ENCODE measurements at places on chromosomes 7 and 10.

DNA sequence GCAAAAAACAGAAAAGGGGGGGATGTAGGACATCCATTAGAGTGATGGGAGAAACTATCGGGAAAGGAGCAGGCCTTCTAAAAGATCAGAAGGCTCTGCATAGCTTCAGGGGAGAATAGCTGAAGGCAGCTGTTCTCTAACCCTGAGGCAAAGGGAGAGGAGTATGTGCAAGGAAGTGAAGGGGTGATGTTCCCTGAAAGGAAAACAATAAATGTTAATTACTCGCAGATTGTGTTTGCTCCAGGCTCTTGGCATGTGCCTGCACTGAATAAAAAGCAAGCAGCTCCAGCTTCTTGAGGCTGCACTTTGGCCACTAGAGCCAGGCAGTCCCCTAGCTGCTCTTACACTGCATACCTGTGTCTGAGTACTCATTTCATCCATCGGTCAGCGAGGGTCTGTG lies 14.4 kb upstream of the STARD3NL start:
- no peak overlapping the region for H3K27ac ChIP-seq
- no peak for DNase-seq
- H3K36me3 ChIP-seq: no peaks in the 10 kb centered on the region
- no peak overlapping the region for H3K4me3 ChIP-seq

DNA sequence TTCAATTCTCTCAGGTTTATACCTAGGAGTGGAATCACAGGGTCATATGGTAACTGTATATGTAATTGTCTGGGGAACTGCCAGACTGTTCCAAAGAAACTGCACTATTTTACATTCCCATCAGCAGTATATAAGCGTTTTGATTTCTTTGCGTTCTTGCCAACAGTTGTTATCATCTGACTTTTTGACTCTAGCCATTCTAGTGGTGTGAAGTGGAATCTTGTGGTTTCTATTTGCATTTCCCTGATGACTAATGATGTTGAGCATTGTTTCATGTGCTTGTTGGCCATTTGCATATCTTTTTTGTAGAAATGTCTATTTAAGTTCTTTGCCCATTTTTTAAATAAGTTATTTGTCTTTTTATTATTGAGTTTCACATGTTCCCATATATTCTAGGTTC lies 44.3 kb upstream of the ZC3HAV1 start:
- H3K27ac ChIP-seq: no peak overlapping the region
- H3K4me3 ChIP-seq: no peak overlapping the region
- no peaks in the 10 kb centered on the region for H3K27me3 ChIP-seq

GRCh38 chr7:120774481-120774880 lies 83.5 kb downstream of the TSPAN12 start:
- H3K27ac ChIP-seq: no peak overlapping the region
- H3K4me3 ChIP-seq: no peak overlapping the region
- H3K4me1 ChIP-seq: no peaks in the 10 kb centered on the region

GRCh38 chr10:119408969-119409371 lies 133.5 kb downstream of the RGS10 start:
- no peaks in the 10 kb centered on the region for H3K36me3 ChIP-seq
- peak overlapping the region; percentile 81 for H3K27ac ChIP-seq
- no peaks in the 10 kb centered on the region for H3K27me3 ChIP-seq

- peaks cover 14% of the 10 kb centered on the region for H3K4me1 ChIP-seq
- H3K27ac ChIP-seq: no peak overlapping the region
- H3K36me3 ChIP-seq: no peaks in the 10 kb centered on the region
- no peak overlapping the region for H3K4me3 ChIP-seq
- no peaks in the 10 kb centered on the region for H3K27me3 ChIP-seq
- DNase-seq: no peak
These were observed 2.4 kb downstream of the ARMC10 start for GRCh38 chr7:103077318-103077717.

DNA sequence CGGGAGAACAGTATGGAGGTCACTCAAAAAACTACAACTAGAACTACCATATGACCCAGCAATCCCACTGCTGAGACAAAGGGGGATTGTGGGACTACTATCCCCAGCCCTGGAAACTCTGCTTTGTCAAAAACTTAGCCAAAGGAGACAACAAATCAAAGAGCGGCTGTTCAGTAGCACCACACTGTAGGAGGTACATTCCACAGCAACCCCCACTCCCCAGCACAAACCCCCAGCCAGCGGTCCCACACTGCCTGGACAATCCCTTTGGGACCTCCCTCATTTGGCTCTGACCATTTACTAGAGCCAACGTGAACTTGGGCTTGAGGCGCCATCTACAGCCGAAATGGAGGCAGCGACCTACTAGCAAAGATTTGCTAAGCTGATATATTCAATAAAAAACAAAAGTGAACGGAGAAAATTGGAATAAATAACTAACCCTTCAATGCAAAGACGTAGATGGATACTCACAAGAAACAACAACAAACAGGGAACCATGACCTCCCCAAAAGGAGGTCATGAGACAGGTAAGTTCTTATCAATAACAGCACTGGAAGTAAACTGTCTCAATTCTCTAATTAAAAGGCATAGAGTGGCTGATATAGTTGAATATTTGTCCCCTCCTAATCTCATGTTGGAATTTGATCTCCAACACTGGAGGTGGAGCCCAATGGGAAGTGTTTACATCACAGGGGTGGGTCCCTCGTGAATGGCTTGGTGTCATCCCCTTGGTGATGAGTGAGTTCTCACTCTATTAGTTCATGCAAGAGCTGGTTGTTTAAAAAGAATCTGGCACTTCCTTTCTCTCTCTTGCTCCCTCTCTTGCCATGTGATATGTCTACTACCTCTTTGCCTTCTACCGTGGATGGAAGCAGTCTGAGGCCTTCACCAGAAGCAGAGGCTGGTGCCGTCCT lies 119.0 kb upstream of the KCNMA1 start:
- no peak overlapping the region for H3K4me3 ChIP-seq
- H3K27me3 ChIP-seq: no peaks in the 10 kb centered on the region
- no peaks in the 10 kb centered on the region for H3K4me1 ChIP-seq
- no peaks in the 10 kb centered on the region for H3K36me3 ChIP-seq
- no peak for DNase-seq

DNA sequence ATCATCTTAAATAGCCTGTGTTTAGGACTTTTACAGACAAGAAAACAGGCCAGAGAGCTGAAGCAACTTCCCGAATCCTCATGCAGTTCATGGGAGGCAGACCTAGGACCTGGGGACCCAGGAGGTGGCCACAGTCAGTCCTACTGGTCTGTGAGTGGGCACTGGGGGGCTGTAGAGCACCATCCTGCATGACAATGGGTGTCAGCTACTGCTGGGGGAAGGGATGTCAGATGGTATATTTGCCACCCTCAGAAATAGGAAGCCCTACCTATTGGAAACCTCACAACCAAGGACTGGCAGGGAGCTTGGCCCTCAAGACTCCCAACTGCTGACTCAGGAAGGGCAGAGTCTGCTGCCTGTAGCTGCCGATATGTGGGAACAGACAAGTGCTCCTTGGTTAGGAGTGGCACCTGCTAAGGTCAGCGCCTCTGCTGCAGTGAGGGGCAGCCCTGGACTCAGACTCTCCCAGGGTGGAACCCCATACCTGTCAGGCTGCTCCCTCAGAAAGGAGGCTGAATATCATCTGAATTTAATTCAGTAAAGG lies 29.7 kb downstream of the OGDH start:
- no peak overlapping the region for H3K4me3 ChIP-seq
- H3K4me1 ChIP-seq: peaks cover 89% of the 10 kb centered on the region
- peak overlapping the region; percentile 32 for H3K27ac ChIP-seq
- no peak for DNase-seq
- no peaks in the 10 kb centered on the region for H3K36me3 ChIP-seq

- no peak overlapping the region for H3K27ac ChIP-seq
- H3K36me3 ChIP-seq: no peaks in the 10 kb centered on the region
- H3K4me1 ChIP-seq: no peaks in the 10 kb centered on the region
These were observed 62.3 kb downstream of the TFPI2 start for GRCh38 chr7:93828260-93828659.

DNA sequence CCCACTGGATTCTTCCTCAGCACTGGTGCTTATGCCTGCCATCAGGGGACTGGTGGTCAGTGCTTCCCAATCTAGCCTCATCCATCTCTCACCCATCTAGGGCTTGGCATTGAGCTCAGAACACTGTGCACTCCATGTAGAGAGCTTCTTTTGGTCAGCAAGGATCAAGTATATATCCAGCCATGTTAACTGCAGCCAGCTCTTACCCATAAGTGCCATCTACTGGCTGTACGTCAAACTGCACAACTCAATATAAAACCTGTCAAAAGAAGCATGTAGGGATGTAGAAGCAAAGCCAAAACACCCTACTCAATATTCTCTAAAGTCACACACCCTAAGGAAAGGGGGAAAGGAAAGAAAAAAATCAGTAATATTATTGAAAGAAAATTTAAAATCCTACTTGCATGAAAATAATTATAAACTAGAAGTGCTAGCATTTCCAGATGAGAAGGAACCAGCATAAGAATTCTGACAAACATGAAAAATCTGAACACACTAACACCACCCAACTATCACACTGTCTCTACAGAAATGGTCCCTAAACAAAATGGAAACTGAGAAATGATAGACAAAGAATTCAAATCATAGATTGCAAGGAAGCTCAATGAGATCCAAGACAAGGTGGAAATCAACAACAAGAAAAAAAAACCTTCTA lies 531.1 kb upstream of the STEAP1 start:
- H3K36me3 ChIP-seq: no peaks in the 10 kb centered on the region
- H3K4me1 ChIP-seq: no peaks in the 10 kb centered on the region
- H3K27me3 ChIP-seq: no peaks in the 10 kb centered on the region
- no peak for DNase-seq
- H3K4me3 ChIP-seq: no peak overlapping the region

DNA sequence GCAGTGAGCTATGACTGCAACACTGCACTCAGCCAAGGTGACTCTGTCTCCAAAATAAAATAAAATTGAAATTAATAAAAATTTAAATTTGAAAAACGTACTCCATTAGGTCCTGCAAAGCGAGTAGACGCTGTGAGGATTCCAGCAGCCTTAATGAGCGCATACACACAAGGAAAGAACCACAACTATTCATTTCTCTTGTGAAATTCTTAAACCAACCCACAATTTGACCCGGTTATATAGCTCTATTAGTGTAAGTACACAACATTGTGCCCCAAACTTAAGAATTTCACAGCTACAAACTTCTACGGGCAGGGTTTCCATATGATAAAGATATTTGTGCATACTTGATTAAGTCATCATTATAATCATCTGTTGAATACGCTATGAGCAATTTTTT lies 84.4 kb downstream of the PARD3 start:
- peaks cover 22% of the 10 kb centered on the region for H3K4me1 ChIP-seq
- no peak overlapping the region for H3K27ac ChIP-seq
- H3K4me3 ChIP-seq: no peak overlapping the region
- no peaks in the 10 kb centered on the region for H3K36me3 ChIP-seq
- H3K27me3 ChIP-seq: no peaks in the 10 kb centered on the region
- no peak for DNase-seq

GRCh38 chr7:96287132-96287531 lies 34.8 kb downstream of the SLC25A13 start:
- DNase-seq: no peak
- no peaks in the 10 kb centered on the region for H3K27me3 ChIP-seq
- H3K36me3 ChIP-seq: no peaks in the 10 kb centered on the region
- H3K4me1 ChIP-seq: peaks cover 12% of the 10 kb centered on the region
- H3K27ac ChIP-seq: no peak overlapping the region
- no peak overlapping the region for H3K4me3 ChIP-seq

DNA sequence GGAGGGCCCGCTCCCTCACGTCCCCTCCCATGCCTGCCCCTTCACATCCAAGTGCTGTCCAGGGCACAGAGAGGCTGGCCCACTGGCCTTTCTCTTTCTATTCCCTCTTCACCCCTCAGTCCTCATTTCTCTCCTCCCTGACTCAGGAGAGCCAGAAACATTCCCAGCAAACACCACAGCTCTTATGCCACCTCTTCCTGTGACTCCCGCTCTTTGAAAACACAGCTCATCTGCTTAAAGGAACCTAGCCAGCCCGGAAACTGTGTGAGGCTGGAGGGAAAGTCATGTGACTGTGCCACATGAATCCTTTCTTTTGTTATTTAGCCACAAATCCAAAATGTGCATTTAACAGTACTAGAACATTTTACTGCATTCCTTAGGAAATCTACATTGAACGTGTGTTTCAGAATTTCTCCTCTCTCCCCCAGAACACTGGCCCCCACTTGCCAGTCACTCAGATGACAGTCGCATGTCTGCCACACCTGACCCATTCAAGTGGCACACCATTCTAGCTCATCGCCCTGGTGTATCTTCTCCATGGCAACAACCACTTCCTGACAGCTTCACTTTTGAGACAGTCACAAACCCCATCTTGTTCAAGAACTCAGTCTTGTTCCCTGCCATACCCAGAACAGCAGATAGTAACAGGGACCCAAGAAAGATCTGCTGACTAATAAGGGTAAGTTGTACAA lies 42.8 kb downstream of the GRB10 start:
- H3K4me1 ChIP-seq: peaks cover 10% of the 10 kb centered on the region
- H3K27ac ChIP-seq: no peak overlapping the region
- no peak overlapping the region for H3K4me3 ChIP-seq
- DNase-seq: no peak

GRCh38 chr7:102125127-102125596 lies 161.5 kb upstream of the SH2B2 start:
- H3K27me3 ChIP-seq: no peaks in the 10 kb centered on the region
- DNase-seq: peak; percentile 93
- H3K36me3 ChIP-seq: no peaks in the 10 kb centered on the region
- H3K4me1 ChIP-seq: peaks cover 23% of the 10 kb centered on the region
- H3K4me3 ChIP-seq: no peak overlapping the region

- H3K4me1 ChIP-seq: peaks cover 6% of the 10 kb centered on the region
- no peak overlapping the region for H3K4me3 ChIP-seq
These were observed 80.7 kb downstream of the CDK6 start for GRCh38 chr7:92755680-92756079.

DNA sequence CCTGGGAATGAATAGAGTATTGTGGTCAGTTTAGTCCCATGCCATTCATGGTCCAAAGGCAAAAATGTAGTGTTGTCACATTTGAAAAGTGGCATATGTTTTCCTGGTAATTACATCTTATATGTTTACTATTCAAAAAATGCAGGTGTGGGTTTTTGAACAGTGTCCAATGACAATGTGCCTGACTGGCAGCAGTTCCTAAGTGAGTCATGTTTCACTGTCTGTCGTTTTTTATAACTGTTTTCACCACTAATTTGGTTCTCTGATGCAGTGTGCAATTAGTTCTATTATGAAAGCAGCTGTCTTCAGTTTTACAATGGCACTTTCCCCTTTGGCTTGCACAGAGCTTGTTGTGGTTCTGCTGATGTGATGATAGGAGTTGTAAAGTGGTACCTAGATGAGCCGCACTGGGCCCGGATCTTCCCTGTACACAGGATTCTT lies 162.3 kb downstream of the SEM1 start:
- H3K4me1 ChIP-seq: no peaks in the 10 kb centered on the region
- no peak for DNase-seq
- H3K27me3 ChIP-seq: no peaks in the 10 kb centered on the region
- H3K4me3 ChIP-seq: no peak overlapping the region

DNA sequence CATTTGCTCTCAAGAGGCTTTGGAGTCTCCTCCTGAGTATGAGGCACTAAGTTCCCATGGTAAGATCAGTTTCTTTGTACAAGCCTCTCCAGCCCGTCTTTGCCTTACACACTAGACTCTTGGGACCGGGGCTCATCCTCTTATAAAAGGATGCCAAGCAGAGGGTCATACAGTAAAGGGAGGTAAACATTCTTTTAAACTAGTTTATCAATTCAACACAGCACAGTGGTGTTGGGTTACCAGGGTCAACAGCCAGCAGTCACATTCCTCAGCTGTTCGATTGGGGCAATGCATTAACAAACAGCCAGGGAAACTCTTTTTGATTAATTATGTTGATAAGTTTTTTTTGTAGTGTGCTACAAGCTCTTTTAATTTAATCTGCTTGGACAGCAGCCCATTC lies 37.8 kb downstream of the HHEX start:
- H3K27ac ChIP-seq: no peak overlapping the region
- no peak for DNase-seq
- no peaks in the 10 kb centered on the region for H3K36me3 ChIP-seq
- H3K27me3 ChIP-seq: no peaks in the 10 kb centered on the region

Data from upper lobe of left lung (tissue), 6 donors.